NCI-H774 (cell line): ENCODE measurements at places on chromosomes 11 and 22.
A peak's percentile ranks its signal among the peaks of the same experiment; 100 is the strongest.

GRCh38 chr11:73854680-73855079 is 22.0 kb downstream of the COA4 start:
- DNase-seq = no peak

- peak; percentile 42 for DNase-seq
Observed at GRCh38 chr11:394034-394857, at the start of gene PKP3. Gene PKP3 (plus strand): TSS chr11:394209. CDS start chr11:394293, 84 bp downstream.

DNA sequence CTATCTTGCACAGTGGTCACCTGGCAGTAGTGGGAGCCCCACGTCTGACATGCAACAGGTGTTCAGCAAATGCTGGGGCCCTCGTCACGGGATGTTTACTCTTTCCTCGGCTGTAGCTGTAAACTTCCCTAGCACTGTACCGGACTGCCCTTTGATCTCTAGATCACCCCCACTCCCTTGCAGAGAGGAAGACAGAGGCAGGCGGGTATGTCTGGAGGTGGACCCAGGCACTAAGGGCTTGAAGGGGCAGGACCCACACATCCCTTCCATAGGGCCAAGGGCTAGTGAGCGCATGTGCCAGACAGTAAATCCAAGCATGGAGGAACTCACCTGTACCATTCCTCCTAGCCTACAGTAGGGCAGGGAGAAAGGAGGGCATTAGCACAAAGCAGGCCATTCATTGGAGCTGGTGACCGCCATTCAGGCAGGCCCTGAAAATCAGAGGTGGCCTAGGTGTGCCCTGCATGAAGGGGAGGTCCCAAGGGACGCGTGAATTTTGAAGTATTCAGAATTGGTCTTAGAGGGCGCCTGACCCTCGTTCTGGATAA is 1.9 kb upstream of the SMTN start:
- DNase-seq = no peak

- no peak for DNase-seq
Observed at GRCh38 chr11:124394408-124394807, 4.4 kb downstream of the OR8B3 start.

DNA sequence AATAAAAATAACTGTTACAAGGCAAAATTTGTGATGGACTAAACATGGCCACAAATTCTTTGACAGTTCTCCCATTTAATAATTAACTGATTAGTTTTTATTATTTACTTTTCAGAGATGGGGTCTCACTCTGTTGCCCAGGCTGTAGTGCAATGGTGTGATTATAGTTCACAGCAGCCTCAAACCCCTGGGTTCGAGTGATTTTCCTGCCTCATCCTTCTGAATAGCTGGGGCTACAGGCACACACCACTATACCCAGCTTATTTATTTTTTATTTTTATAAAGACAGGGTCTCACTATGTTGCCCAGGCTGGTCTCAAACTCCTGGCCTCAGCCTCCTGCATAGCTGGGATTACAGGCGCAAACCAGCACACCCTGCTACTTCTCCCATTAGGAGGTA is 4.5 kb upstream of the PATL1 start:
- DNase-seq = no peak
